ENCODE measurements at places on chromosomes 2 and 18.

GRCh38 chr2:218856167-218856895 is 3.3 kb upstream of the WNT6 start:
- DNase-seq, result no peak

- no peak for DNase-seq
These were observed 71.1 kb downstream of the TDRD15 start for GRCh38 chr2:21194858-21195271.

DNA sequence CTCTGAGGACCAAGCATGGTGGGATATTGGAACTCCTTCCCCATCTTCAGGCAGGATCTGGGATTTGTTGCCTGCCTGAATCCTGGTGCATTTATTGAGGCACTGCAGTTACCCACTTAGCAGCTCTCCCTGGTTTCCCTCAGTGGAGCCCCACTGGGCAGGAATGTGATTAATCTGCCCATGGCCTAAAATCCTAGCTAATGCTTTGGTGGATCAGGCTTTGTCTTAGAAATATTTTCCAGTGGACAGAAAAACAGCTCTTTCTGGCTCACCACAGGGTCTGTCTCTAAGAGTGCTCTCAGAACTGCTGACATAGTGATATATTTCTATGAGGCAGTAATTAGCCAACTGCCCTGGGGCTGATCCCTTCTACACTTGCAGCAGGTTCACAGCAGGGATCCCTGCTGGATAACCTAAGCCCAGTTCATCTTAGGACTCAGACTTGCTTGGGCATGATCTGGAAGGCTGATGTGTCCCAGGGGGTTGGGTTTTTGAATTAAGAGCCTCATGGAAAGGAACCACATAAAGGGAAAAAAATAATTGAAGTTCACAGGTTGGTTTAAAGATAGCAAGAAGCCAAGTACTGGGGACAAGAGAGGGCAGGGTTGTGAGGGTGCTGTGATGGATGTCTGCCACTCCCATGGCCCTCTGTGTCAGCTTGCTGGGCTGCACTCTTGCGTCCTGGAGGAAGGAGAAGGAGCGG is 44.3 kb upstream of the ZDBF2 start:
- no peak for DNase-seq

GRCh38 chr2:83528767-83529166 is 930.3 kb downstream of the SUCLG1 start:
- no peak for DNase-seq

DNA sequence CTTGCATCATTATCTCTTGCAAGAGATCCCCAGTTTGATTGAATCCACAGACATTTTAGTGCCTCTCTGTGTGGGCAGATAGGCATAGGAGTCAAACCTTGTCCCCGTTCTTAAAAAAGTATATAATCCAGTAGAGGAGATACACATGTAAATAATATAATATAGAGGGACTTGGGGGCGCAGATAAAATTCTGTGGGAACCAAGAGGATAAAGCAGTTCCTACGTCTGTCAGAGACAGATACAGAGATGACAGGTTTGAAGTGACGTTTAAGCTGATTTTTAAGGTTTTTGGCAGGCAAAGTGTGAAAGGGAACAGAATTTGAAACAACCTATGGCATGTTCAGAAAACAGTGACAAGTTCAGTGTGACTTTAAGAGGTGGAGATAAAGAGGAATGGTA is 63.1 kb downstream of the CAB39 start:
- DNase-seq, result no peak

GRCh38 chr2:49108851-49109250 is 45.5 kb downstream of the FSHR start:
- DNase-seq, result no peak

DNA sequence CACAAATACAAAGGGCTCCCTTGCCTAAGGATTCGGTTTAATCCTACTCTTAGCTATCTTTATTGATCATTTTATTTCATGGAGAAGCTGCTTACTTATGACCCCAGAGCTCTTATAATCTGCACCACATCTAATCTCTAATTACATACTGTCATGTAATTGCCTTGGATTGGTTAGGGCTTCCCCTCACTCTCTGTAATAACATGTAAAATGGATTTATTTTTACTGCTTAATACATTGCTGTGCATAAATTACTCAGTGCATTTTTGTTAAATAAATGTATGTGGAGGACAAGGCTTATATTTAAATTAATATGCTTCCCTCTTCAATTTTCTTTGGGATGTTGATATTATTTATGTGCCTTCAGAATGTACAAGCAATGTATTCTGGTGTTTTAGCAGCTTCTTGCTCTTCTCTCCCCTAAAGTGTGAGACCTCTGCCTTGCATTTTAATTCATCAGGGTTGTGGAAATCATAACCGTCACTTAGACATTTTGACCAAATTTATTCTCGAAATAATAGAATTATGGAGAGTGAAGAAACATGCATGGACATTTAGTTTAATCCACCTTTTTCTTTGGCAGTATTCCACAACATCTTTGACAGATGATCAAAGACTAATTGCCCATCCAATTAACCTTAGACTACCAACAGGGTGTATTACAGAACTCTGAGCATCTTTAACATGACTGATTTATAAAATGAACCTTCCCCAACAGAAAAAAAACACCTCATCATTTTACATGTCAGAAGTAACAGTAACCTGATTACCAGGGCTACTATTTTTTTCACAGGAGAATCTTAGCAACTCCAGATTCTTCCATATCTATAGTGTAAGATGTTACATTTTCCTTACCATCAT is 692.6 kb downstream of the LRRTM4 start:
- DNase-seq, result no peak

- DNase-seq, result no peak
These were observed 65.9 kb upstream of the SH3RF3 start for GRCh38 chr2:109062859-109063700.

GRCh38 chr18:68519336-68519735 is 195.6 kb downstream of the TMX3 start:
- no peak for DNase-seq

- no peak for DNase-seq
These were observed 105.6 kb downstream of the VSNL1 start for GRCh38 chr2:17646081-17646554.

DNA sequence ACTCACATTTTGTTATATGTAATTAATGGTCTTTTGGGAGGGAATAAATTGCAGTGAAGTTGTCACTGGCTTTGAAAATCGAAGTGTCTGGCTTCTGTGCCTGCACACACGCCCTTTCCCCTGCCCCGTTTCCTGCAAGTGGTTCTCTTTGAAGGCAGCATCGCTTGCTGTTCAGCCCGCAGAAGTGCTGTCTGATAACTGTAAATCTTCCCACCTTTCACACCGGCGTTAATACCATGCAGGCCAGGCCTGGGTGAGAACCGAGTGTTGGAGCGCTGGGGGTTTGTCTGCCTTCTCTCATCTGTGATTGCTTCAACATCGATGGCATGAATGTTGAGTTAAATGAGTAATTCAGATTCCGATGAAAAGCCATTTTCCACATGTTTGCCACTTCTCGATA is 37.9 kb upstream of the RPL31 start:
- no peak for DNase-seq

DNA sequence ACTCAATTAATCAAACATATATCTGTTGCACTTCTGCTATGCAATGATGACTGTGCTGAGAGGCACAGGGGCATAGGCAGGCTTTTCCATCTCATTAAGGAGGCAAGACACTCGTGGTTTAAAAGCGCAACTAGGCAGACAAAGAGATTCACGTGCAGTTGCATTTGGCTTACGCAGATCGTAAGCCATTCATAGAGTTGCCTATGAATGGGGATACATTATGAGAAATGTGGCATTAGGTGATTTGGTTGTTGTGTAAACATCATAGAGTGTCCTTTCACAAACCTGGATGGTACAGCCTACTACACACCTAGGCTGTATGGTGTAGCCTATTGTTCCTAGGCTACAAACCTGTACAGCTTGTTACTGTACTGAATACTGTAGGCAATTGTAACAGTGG is 284.7 kb downstream of the DCC start:
- no peak for DNase-seq

GRCh38 chr18:43777636-43778304 is 500.5 kb upstream of the SYT4 start:
- no peak for DNase-seq

DNA sequence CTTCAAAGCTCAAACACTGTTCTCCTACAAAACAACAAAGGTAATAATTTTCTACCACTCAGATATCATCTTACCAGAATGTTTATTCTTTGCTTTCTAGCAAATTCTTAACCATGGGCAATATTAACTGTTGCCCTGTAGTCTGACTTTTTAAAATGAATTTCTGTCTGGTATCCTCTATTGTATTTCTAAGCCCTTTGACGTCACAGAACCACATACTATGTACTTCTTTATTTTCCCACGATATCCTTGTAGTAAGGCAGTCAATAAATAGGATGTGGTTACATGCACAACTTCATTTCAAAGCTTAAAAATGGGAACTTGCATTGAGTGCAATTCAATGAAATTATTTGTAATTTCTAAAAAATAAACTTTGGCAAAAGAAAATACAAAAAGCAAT is 58.7 kb downstream of the THADA start:
- no peak for DNase-seq

GRCh38 chr2:162369551-162369950 is 25.6 kb downstream of the GCA start:
- DNase-seq, result no peak

DNA sequence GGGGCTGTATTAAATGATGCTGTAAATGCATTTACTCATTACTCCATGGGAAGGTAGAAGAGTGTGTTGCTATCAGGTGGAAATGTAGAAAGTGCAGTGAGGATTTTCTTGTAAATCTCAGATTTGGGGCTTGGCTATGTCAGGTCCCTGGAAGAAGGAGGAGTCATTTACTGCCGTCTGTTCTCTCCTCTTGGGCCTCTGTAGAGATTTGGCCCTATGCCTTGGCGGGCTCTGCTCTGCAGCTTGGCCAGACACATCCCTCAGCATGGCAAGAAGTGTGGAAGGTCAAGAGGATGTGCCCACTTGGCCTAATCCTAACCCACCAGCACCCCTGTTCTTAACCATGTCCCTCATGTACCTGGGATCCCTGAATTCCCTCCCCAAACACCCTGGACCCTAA is 6.7 kb downstream of the IL1R1 start:
- DNase-seq, result no peak

GRCh38 chr2:55519938-55520885 is 694 bp downstream of the CFAP36 start:
- DNase-seq, result peak; percentile 21

DNA sequence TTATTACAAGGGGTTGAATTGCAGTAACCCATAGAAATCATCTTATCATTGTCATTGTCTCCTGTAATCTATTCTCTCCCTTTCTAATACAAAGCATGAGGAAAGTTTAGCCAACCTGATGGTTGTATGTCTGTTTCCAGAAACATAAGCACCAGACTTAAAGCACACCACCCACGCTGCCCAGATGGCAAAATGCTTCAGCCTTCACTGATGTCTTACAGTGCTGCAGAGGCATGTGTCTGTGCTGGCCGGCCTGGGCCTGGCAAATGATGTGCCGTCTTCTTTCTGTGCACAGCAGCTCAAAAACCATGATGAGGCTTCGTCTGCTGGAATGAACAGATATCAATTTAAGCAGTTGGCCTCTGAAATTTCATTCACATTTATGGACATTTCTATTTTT is 443.0 kb upstream of the RGPD4 start:
- no peak for DNase-seq

DNA sequence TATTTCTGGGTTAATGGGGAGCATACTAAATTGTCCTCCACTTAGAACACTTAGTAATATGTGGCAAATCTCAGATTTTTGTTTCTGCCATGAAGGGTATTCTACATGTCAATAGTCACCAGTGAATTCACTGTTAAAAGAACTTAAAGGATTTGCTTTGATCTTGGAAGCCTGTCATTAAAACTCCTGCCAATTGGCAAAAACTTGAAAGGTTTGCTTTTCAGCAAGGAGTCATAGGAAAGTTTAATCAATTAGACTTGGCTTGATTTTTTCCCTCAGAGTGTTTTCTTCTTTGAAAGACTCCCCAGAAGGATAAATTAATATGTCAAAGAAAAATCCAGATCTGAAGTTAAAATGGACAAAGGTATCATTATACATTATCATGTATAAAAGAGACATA is 671.9 kb upstream of the PKDCC start:
- no peak for DNase-seq

DNA sequence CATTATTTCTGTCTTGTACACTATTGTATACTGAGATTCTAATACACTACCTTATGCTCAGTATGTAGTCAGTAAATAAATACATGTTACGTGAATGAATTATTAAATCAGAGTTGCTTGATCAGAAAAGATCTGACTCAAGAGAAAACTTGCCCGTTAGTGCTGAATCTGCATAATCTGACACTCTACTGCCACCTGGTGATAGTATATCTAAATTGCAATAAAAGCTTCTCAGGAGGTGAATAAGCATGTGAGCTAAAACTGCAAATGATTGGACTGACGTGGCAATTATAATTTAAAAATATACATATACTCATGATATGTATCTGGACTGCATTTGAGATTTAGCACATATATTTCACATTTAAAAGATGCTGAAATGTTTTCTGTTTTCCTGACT is 70.4 kb downstream of the KIAA1328 start:
- DNase-seq, result no peak

GRCh38 chr2:43946685-43947084 is 49.1 kb downstream of the LRPPRC start:
- no peak for DNase-seq

- DNase-seq, result no peak
These were observed 331.9 kb downstream of the PDE11A start for GRCh38 chr2:177740700-177741099.

DNA sequence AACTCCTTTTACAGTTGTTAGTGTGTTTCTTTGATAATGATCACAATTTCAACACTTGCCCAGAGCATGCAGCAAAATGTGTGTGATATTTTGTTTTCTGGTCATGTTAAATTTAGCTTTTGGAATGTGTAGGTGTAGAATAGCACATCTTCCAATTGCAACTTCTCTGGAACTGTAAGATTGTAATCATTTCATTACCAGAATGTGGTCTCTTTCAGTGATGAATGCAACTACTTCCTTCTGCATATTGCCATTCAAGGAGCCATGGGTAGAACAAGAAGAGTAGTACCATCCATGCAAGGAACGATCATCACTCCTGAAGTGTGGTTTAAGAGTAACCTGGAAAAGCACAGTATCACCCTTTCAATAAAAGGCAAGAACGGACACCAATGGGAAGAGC is 548.8 kb upstream of the ZNF804A start:
- DNase-seq, result no peak

DNA sequence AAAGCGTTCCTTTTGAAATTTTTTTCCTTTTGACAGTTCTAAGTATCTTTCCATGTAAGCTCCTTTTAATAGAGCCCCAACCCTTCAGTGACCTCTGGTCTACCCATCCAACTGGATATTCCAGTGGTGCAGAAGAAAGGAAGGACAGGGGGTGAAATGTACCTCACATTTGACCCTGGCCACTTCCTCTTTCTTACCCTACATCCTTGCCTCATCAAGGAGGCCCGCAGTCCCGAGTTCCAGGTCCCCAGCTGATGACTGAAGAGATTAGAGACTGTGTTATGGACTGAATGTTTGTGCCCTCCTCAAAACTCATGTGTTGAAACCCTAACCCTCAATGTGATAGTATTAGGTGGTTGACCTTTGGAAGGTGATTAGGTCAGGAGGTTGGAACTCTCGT is 158.1 kb downstream of the RBM43 start:
- DNase-seq, result no peak

Data from activated T-helper 9 cell treated with anti-CD3 and anti-CD28 coated beads, Interleukin-2, amount 50 U/mL, for 16 hours (primary cell).